ENCODE measurements at places on chromosomes 5 and 9.

DNA sequence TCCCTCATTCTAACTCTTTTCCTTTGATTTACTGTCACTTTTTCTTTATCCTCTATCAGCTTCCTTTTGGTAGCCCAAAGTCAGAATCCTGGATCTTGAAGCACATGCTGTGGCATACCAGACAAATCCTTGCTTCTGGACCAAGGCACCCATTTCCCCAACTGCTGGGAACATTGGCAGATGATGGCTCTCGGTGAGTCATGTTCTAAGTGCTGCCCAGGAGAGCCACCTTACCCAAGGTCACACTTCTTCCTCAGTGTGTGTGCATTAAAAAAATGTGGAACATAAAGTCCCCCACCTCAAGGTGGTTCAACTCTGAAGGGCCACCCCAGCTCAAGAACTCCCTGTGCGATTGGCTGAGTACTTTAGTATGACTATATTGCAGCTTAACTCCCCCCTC lies 141.4 kb upstream of the PUM3 start:
- DNase-seq, result no peak

GRCh38 chr5:39905356-39905755 lies 480.6 kb upstream of the DAB2 start:
- no peak for DNase-seq

DNA sequence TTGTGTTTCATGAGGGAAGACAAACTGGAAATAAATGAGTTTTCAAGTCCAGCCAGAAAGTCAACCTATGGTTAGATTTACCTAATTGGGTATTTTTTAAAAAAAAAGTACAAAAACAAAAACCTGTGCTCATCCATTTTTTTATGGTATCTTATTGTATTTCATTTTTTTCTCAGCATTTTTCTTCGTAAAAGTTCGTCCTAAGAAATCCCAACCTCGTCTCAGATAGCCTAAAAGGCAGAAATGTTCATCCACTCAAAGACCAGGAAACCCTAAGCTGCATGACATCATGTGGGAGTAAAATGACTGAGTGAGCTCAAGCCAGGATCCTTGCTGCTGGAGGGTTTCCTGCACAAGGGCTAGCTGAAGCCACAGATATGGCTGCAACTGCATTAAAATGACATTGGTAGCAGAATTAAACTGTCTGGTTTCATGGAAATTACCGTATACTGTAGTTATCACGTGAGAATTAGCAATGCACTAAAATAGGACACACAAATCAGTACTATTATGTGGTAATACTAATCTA lies 70.4 kb downstream of the NFIB start:
- no peak for DNase-seq

- DNase-seq, result no peak
Measured at GRCh38 chr9:134919303-134919702, 1.6 kb upstream of the FCN1 start.

DNA sequence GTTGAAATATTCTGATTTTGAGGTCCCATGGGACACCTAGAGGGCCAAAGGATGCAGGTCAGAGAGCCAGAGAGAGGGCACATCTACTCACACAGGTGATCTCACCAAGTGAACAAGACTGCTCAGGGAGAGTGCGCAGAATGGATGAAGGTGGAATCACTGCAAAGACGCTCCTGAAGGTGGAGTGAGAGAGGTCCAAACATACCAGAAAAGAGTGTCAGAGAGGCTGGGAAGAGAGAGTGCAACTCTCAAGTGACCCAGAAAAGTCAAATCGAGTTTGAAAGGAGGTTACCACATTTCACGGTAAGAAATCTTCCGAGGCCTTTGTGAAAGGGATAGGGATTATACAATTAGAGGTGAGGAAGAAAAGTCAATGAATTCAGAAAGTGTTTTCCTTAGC lies 173.4 kb downstream of the EPB41L4A start:
- DNase-seq, result no peak

DNA sequence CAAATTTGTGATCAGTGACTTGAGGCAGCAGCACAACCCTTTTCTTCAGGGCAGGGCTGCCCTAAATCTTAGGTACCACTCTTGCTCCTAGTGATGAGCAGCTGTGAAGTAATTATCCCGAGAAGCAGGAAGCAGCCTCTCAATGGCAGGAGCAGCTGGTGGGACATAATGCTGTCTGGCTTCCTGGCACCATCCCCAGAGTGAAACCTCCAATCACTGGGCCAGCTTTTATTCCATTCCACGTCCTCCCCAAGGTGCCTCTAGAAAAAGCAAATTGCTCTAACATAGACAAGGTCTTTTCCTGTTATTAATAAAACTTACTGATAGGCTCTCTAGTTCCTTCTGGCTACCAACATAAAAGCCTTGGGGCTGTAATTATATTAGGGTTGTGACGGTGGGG lies 154.0 kb downstream of the FRMD3 start:
- DNase-seq, result no peak

DNA sequence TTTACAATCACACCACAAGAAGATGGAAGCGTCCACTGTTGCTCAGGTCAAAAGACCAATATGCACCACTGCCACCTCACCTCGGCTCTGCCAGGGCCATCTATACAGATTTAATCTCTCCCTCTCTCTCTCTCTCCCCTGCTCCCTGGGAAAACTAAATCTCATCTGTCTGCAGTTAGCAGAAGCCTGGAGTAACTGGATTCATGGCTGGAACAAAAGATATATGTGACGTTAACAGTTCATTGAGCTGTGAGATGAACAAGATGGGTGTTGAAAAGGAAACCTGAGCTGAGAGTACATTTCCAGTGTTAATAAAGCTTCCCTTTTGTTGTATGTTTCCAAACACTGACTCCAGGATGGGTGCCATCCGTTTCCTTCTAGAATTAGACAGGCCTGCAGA lies 369.7 kb downstream of the CDK5RAP2 start:
- no peak for DNase-seq

DNA sequence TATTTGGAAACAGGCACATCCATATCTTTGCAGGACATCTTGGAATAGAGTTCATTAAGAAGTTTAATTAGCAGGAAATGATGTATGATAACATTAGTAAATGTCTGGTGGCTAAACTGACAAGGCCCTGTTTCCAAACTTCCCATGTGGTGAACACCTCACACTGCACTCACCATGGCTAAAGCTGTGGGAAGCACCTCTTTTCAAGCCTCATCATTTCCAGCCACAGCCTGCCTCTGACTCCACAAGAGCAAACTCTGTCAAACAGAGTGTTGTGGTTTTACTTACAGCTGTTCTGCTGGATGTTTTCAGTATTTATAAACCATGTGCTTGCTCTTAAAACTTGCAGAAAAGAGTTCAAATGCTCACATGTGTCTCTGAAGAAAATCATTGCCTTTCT lies 14.9 kb upstream of the NDUFB6 start:
- DNase-seq, result no peak

DNA sequence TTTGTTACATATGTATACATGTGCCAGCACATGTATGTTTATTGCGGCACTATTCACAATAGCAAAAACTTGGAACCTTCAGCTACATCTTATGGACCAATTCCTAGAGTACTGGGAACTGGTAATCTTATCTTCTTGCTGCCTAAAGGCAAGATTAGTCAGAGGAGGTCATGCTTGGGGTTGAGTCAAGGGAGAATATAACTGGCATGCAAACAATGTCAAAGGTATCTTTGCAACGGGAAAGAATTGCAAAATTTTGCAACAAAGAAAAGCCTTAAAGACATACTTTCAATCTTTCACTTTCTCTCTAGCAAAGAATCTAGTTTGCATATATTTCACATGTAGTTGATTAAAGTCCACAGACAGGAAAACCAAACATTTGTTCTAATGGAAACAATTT lies 145.2 kb downstream of the EDIL3 start:
- DNase-seq, result no peak

GRCh38 chr5:24497591-24498157 lies 147.1 kb downstream of the CDH10 start:
- DNase-seq, result no peak

DNA sequence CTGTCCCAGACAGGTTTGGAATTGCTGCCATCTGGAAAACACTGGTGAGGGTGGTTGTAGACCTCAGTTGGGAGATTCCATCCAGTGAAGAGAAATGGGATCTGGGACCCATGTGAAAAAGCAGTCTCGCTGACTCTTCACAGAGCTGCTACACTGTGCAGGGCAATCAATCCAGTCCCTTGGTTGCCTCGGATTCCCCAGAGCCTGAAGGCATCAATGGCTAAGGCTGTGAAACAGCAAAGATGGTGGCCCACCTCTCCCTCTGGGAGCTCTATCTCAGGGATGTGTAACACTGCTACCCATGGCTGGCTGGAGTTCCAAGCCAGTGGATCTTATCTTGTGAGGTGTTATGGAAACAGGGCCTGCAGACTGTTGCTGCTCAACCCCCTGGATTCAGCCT lies 256.1 kb downstream of the TMEM38B start:
- no peak for DNase-seq

DNA sequence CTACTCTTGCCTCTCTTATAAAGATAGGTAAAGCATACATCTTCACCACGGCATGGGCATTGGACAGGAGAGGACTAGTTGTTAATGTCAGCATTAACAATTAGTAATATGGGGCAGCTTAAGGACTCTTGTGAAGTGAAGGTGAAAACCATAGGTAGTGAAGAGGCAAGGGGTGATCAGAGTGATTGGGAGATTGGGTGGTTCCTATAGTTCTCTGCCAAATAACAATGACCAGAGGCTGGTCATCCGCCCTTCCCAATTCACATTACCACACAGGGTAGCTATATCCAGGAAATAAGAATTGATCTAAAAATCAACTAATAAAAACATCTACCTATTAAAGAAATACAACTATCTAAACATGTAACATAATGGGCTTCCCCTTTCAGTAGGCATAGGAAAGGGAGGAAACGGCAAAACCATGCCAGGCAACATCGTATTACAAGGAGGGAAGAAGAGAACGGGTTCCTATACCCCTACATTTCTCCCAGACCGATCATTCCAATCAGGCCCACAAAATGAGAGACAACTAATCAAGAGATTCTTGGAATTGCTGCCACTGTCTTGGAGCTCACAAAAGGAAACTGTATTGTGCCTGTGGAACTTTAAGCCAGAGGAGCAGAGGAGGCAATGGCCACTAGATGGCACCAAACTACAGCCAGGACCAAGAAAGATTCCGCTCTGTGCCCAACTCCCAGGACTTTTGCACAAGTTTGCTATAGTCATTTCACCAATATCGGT lies 121.6 kb downstream of the FBXL17 start:
- DNase-seq, result peak; percentile 94

- DNase-seq, result no peak
Measured at GRCh38 chr5:164998590-164998989, 1493.2 kb downstream of the MAT2B start.

DNA sequence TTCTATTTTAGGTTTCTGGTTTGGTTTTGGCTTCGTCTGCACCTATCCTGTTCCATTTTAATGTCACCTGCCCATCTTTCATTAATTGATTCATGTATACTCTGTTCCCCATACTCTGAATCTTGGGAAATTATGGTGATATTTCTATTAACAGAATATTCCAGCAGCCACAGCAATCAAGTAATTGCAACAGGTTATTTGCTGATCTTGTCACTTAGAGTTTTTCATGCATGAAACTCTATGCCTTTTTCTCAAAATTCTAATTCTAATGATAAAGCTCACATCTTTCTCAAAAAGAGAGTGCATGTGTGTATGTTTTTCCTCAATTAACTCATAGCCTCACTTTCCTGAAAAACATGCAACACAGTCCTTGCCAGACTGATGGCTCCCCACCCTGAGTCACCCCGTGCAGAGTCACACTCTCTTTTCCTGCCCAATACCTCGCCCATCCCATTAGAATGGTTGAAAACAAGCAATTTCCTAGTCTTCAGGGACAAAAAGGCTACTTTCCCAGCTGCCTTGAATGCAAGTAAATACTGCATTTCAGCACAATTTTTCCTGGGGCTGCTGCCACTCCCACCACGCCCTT lies 15.6 kb downstream of the GFRA3 start:
- DNase-seq, result no peak

GRCh38 chr5:149268928-149269557 lies 2.6 kb upstream of the AFAP1L1 start:
- DNase-seq, result peak; percentile 90

DNA sequence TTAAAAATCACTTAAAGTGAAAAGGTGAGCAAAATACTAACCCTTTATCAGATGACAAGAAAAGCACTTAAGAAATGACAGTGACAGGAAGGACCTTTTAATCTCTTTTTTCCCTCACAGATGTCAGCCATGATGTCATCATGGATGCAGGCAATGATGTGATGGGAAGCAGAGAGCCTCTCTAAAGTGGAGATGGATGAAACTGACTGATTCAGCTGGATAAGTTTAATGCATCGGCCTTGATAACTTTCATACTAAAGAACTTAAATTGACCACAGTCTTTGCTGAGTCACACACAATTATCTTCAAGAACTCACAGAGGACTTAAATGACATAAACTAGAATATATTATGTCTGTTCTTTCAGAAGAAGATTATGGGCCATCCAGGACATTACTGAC lies 153.2 kb upstream of the FGF10 start:
- DNase-seq, result no peak

DNA sequence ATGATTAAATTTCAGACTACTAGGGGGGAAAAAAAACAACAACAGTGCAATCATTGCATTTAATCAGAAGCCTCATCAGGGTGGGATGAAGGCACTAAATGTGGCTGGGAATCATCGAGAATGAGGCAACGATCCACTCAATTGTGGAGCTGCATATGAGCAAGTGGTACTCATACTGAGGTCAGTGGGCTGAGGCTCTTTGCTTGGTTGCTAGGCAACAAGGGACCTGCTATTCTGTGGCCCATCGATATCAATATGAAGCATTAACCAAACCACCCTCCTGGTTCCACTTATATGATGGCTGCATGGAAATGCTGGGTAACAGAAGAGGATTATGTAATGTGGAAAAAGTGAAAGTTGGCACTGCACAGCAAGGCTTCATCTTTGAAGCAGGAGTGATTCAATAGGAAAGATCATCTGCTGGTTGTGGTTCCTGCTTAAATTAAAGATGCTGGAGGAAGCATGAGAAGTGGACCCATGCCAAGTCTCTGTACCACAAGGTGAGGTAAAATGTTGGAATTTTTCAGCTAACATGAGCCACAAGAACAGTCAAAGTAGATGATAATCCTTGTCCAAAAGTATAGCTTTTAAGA lies 159.8 kb upstream of the HMHB1 start:
- no peak for DNase-seq

DNA sequence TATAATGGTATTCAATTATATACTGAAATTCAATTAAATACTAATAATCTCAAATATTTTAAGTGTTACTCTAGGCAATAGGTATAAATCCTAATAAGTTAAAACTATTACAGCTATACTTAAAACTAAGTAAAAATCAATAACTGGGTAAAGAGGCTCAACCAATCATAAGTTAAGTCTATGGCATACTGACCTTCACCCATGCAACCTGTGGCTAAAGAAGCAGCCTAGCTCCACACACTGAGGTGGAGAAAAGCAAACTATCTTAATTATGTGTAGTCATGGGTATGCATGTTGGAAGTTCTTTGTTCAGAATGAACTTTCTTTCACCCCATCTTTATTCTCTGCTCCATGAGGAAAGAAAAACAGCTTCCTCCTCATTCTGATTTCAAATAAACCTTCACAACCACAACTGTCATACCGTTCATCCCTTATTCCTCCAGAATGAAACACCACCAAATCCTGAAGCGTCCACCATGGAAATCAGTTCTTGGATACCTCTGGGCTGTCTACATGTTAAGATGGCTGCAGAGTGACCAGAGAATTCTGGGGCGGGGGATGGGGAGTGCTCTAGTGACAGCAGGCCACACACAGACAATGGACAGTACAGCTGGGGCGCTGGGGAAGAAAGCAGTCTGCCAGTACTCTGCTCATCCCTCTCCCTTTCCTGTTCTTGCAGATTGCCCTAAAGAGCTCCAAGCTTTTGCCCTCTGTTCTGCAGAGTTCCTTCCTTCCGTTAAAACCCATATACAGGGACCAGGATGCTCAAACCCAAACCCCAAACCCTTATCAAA lies 62.3 kb downstream of the RIGI start:
- DNase-seq, result no peak

- DNase-seq, result no peak
Measured at GRCh38 chr9:31388660-31389059, 995.8 kb upstream of the ACO1 start.
